Stimulated activated CD8-positive, alpha-beta memory T cell treated with anti-CD3 and anti-CD28 coated beads, Interleukin-4, amount 100 ng/mL, for 48 hours (primary cell): ENCODE measurements at places on chromosomes 16 and 17.

DNA sequence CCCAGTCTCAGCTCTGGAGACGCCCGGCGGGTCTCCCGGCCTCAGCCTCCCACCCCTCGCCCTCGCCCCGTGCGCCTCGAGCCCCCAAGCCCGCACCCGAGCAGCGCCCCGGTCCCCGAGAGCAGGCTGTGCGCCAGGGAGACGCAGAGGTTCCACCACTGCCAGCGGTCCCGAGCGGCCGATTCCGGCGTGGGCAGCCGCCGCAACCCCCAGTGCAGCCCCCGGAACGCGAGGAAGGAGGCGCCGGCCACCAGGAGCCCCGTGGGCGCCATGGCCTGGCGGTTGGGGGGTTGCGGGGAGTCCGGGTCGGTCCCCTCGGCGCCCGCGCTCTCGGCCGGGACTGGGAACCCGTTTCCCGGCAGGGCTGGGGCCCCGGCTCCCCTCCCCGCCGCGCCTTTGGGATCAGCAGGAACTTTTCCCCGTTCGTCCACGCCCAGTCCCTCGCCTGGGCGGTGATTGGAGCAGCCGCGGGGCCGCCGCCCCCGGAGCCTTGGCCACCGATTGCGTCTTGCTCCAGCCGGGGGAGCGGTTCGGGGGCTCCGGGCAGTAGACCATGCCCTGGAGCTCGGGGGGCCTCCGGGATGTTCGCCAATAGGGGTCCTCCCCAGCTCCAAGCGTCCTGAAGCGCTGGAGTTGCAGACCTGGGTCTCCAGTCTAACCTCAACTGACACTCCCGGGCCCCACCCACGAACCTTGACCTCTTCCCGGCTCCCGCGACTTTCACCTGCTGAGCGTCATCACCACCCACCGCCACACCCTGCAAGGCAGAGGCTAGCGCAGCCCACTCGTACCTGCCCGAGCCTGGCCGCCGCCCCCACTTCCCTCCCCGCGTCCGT lies at the start of gene TLCD2:
TSS of gene TLCD2 (minus strand) at position 407 of the 836 bp plus-strand sequence. CDS start at position 272, 135 bp downstream.
- peak; percentile 42 for DNase-seq

- peak; percentile 98 for DNase-seq
Observed at GRCh38 chr17:47889734-47890529, 6.1 kb upstream of the SP2 start.

DNA sequence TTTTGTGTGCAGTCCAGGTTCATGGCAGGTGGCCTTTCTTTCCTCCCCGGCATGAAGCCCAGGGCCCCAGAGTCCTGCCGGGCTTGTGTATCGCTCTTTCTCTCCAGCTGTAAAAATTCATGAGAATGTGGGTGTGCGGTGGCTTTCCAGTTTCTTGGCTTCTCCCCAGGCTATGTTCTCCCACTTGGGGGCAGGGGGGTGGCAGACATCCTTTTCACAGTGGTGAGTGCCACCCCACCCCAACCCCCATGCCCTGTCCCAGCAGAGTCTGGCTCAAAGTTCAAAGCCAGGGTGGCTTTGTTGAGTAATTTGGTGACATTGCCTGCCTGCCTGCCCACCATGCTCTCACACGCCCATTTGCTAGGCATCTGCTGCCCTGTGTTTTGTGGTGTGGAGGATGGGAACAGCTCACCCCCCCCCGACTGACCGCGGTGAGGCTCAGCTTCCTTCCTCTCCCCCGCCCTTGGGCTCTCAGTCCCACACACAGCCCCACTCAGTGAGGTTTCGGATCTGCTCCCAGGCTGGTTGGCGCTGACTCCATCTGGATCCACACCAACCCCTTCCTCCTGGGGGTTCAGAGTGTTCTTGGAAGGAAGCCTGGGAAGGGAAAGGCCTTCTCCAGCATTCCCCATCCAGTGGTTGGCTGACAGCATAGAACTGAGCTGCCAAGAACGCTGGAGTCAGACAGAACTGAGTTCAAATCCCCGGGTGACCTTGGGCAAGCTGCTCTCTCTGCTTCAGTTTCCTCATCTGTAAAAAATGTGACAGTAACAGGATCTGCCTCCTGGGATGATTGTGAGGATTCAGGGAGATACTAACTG lies 36.0 kb downstream of the CHD9 start:
- peak; percentile 32 for DNase-seq

DNA sequence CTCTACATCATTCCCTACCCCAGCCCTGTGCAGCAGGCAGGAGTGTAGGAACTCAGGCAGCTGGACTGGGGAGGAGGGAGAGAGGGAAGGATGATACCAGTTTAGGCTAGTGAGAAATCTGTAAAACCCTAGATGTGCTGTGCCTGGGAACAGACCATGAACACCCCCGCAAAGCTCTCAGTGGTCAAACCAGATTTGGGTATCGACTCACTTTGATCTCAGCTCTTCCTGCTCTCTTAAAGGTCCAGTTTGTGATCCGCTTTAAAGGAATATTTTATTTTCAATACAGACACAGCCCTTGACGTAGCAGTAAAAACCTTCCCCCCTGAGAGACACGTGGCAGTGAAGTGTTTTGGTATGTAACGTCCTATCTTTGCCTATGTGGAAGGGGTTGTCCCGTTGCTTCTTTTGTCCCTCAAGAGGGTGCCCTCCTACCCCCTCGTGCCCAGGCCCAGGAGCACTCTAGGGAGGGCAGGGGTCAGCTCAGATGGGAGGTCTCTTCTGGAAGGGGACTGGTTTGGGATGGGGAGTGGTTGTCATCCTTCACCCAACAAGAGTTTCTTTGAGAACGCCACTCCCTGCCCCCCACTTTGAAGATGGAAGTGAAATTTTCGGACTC lies 19.3 kb upstream of the TBX2 start:
- no peak for DNase-seq

- no peak for DNase-seq
Observed at GRCh38 chr16:67767953-67768352, 38.4 kb downstream of the RANBP10 start.

DNA sequence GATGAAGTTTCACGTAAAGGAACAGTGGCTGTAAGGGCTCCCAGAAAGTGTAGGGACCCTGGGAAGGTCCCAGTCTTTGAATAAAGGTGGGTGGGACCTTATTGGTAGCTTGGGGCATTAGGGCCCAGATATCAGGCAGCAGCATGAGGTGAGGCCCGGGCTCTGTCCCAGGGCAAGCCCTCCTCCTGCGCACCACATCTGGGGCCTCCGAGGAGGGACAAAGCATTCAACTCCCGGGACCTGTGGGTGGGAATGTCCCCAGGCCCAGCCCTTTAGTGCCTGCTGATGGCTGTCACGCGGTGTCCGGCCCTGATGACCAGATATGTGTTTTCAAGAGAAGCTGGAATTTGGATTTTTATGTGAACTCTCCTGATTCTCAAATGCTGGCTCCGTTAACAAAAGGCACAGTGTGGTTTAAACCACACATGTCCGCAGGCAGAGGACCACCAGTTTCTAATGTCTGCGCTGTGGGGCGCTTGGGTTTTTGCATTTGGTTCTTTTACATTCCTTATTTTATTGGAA lies 30.4 kb downstream of the RAI1 start:
- DNase-seq: no peak

- DNase-seq: no peak
Observed at GRCh38 chr16:86202267-86202666, 303.3 kb downstream of the IRF8 start.

DNA sequence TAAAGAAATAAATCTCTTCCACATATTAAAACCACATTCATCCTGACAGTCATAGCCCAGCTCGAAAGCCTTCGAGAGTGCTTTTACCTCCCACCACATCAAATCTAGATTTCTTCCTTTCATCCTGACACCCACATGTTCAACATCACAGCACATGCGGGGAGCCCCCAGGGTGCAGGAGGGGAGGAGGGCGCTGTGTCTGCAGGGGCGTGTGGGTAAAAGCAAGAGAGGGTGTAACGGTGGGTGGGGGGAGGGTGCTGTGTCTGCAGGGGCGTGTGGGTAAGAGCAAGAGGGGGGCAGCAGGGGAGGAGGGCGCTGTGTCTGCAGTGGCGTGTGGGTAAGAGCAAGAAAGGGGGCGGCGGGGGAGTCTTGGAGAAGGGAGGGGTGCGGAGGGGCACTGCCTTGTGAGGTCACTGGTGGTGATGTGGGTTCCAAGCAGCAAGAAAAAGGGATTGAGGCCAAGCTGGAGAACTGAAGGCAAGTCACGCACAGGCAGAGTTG lies 34.7 kb downstream of the ADCY9 start:
- DNase-seq: peak; percentile 47

DNA sequence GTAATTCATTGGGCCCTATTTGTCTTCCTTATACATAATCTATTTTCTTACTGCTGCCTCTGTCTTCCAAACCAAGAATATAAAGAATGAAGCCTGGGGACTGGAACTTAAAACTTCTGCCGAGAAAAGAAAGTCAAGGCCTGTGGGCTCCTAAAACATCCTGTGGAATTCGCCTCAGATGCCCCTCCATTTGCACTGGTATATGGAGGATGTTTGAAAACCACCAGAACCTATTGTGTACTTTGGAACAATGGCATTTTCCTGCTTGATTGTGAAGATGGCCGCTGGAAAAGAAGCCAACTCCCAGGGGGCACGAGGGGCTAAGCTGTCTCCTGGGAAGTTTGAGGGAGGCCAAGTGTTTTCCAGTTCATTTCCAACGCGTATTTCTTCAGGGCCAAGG lies 122.4 kb downstream of the WWOX start:
- DNase-seq: no peak

DNA sequence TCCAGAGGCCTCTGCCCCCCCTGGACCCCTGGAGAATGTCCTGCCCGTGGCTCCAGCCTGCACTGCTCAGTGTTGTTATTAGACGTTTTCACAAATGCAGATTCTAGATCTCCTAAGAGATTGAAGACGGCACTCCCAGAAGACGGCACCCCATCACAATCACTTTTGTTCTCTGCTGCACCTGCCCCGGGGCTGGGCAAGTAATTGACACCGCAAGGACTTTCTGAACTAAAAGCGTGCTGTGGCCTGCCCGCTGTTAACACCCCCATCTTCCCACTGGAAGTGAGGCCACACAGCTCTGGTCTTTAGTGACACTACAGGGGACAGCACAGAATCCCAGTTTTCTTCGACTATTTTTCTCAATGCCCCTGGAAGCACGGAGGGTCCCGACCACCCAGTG lies 256.9 kb downstream of the ENGASE start:
- DNase-seq: no peak

GRCh38 chr16:26395700-26396099 lies 671.0 kb upstream of the C16orf82 start:
- no peak for DNase-seq

DNA sequence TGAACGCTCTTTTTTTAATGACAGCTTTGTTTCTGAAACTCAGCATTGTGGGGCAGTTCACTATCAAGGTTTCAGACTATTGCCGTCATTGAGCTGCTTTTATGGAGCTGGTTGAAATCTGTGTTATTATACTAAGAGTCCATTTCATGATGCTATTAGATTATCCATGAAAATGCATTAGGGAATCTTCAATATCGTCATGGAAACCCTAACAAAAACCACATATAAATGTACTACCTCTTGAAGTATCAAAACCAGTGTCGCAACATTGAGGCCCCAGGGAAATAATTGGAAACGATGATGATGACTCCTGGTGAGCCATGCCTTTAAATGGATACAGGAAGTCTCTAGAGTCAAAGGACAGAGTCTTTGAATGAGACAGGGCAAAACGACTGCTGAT lies 231.6 kb upstream of the CPHXL start:
- DNase-seq: no peak

DNA sequence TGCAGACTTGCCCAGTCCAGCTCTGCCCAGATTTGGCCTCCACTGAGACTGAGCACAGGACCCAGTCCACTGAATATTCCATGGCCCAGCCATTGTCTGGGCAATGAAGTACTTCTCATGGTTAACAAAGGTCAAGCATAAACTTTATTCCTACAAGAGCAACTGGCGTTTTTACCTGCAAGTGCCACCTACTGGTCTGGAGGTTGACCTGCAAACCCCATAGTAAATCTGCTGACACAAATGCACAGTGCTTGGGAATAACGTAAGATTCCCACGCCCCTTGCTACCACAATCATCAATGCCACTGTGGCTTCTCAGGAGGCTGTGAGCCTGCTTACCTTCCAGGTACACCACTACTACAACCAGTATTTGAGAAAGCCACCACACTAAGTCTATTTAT lies 170.2 kb downstream of the CEP112 start:
- DNase-seq: no peak

DNA sequence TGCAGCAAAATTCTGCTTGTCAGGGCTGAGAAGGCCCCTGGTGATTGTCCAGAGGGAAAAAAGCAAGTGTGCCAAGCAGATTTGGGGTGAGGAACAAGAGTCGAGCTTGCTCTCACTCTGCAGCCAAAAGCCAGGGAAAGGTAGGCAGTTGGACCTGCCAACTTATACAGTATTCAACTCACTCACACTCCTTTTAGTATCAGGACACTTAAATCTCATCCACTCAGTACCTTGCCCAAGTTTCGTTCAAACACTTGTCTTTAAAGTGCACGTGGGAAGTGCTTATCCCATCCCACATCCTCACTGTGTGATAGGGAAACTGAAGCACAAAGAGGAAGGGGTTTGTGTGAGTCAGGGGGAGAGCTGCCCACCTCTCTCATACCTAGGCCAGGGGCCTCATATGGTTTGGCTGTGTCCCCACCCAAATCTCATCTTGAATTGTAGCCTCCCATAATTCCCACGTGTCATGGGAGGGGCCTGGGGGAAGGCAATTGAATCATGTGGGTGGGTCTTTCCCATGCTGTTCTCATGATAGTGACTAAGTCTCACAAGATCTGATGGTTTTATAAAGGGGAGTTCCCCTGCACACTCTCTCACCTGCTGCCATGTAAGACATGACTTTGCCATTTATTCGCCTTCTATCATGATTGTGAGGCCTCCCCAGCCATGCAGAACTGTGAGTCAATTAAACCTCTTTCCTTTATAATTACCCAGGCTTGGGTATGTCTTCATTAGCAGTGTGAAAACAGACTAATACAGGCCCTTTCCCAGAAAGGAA lies 25.6 kb upstream of the CES5A start:
- DNase-seq: no peak

DNA sequence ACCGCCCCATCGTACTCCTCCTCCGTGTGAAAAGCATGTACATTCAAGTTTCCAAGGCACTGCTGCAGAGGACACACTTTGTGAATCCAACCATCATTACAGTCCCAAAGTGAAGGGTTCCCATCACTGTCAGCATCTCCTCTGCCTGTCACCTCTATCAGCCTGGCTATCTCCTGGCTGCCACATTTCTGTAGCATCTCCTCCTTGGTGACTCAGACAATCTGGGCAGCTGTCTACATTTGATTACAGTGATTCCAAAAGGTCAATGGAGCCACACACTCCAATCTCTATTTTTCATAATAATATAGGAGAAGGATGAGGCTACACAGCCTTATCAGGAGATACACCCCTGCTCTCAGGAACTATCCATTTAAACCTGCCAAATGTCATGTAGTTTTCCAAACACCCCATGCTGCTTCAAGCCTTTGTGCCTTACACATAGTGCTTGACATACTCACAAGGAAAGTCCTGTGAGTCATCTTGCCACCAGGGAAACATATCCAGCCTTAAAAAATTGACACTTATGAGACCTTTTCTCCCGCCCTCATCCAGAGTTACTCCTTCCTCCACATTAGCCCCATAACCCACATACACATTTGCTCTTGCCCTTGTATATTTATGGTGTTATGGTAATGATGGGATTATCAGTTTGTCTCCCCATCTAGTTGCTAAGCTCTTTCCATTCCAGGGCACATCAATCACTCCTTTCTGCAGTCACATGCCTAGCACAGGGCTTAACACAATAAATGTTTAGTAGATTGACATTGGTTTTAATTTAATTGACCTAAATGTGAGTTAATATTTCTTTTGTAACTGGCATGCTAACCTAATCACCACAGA lies 250.1 kb upstream of the CDH5 start:
- DNase-seq: no peak

GRCh38 chr17:69605571-69605970 lies 191.1 kb downstream of the MAP2K6 start:
- no peak for DNase-seq
